ENCODE measurements at places on chromosomes 5 and 9.

GRCh38 chr9:123922911-123923310, 7.0 kb downstream of the DENND1A start:
- DNase-seq = no peak

DNA sequence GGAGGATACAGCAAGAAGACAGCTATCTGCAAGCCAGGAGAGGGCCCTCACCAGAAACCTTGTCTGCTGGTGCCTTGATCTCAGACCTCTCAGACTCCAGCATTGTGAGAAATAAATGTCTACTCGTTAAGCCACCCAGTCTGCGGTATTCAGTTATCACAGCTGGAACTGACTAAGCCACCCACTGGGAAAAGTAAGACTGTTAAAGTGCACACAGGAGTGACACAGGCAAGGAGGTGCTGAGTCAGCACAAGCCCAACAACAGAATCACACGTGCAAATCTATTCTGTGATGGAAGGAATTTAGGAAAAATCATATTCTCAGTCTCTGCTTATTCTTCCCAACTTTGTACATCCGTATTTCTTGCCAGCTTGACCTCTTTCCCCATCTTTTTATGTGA, 200.0 kb downstream of the NR2F1-AS1 start:
- DNase-seq = no peak

- no peak for DNase-seq
These were observed 187.0 kb downstream of the CARTPT start for GRCh38 chr5:71905834-71906711.

DNA sequence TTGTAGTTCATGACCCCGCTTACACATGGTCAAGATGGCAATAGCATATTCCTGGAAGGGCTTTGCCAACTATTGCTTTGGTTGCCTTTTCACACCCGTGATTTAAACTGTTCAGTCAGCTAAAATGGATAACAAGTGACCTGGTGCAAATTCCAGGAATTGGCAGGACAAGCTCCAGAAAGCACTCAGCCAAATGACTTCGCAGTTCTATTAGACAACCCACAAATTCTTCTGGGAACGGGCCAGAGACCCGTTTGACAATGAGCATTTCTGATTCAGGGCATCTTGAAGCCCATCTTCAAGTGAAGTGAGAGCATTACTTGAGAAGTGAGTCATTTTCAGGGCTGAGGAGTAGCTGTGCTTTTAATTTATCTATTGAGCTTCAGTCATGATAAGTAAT, 165.0 kb downstream of the DROSHA start:
- no peak for DNase-seq

- no peak for DNase-seq
These were observed 10.5 kb upstream of the ADGRV1 start for GRCh38 chr5:90548069-90548593.

DNA sequence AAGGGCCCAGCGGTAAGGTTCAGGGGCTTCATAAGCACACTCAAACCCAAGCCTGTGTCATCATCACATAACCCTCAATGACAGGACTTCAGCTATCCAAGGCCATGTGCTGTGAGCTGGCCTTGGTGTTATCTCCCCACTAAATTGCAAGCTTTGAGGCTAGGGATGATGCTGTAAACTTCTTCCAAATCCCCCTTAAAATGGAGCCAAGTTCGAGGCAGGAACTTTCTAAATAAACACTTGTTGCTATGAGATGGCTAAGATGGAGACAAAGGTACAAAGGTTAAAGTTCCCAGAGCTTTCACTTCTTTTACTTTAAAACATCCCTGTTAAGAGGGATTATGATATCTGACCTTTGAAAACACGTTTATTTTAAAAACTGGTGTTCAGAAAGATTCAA, 123.6 kb downstream of the MYO10 start:
- DNase-seq = no peak
